ENCODE measurements at places on chromosomes 11 and 22. TPM values are rescaled to one million over a fixed set of nuclear protein-coding genes. Genes with fewer than 3 reads are reported as not detected.
A peak's percentile ranks its signal among the peaks of the same experiment; 100 is the strongest.

Gene MS4A15
- polyA plus RNA-seq, result not detected

Gene TRIM51
- not detected for polyA plus RNA-seq

Gene FAM180B
- polyA plus RNA-seq, result 0.08 TPM

Gene LYVE1
- polyA plus RNA-seq, result 5.2 TPM

Gene MS4A6E
- not detected for polyA plus RNA-seq

Gene PYGM
- 1,729 TPM for polyA plus RNA-seq

Gene PKP3
- polyA plus RNA-seq, result 0.10 TPM

Gene NAALAD2
- 0.39 TPM for polyA plus RNA-seq

Gene TMEM86A
- polyA plus RNA-seq, result 2.1 TPM

Gene OR4A16
- not detected for polyA plus RNA-seq

Gene CSF2RB
- polyA plus RNA-seq, result 0.25 TPM

GRCh38 chr11:121634889-121635288 is 182.1 kb upstream of the SORL1-AS1 start:
- DNase-seq, result no peak

GRCh38 chr11:47332303-47332711 is 20.2 kb downstream of the MYBPC3 start:
- DNase-seq, result no peak

- no peak for DNase-seq
Observed at GRCh38 chr11:81071606-81072005, 1630.8 kb upstream of the TENM4 start.

GRCh38 chr11:103875855-103876510 is 160.5 kb upstream of the DDI1 start:
- DNase-seq, result no peak

GRCh38 chr11:45816614-45817013 is 11.7 kb downstream of the SLC35C1 start:
- no peak for DNase-seq

GRCh38 chr11:129061492-129062230 is 119.0 kb upstream of the TP53AIP1 start:
- DNase-seq, result no peak

- no peak for DNase-seq
Observed at GRCh38 chr11:103842795-103843194, 193.6 kb upstream of the DDI1 start.

- no peak for DNase-seq
Observed at GRCh38 chr11:11667056-11667455, 45.3 kb upstream of the GALNT18 start.

DNA sequence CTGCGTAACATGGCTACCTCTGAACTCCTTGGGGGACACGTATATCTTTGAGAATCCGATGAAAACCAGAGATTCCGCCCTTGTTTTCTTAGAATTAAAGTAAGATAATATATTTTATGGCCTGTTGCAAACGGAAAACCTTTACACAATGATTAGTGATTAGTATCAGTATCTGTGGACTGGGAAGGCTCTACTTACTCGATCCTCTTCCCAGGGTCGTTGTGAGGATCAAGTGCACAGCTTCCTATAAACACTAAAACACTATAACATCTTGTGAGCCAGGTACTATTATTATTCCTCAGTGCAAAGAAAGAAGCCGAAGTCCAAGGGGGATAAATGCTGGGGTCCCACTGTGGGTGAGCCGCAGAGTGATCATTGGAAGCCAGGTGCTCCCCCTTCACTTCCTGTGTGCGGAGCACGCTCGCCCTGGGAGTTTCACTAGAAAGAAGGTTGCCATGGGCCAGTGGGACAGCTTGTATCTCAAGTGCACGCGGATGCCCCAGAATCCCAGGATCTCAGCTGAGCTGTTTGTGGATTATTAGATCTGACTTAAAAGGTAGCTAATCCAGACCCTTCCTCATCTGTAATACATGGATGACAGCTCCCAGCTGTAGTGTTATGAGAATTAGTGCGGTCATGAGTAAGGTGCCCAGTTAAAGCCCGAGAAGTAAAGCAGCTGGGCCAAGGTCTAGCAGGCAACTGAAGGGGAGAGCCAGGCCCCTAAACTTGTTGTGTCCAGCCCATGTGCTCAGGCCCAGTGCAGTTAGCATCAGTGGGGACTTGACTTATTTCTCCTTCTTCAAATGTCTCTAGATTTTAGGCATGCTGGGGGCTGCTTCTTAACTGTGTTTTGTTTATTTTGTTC is 839 bp downstream of the CBY1 start:
- no peak for DNase-seq

GRCh38 chr11:30876663-30877396 is 290.7 kb upstream of the MPPED2 start:
- no peak for DNase-seq

- peak; percentile 22 for DNase-seq
Observed at GRCh38 chr22:23565305-23565914, 14.7 kb downstream of the IGLL1 start.

- no peak for DNase-seq
Observed at GRCh38 chr22:19851291-19852176, 3.1 kb downstream of the GNB1L start.

GRCh38 chr11:108516125-108516524 is 17.9 kb upstream of the POGLUT3 start:
- no peak for DNase-seq

- no peak for DNase-seq
Observed at GRCh38 chr22:50665738-50666137, 6.9 kb upstream of the SHANK3 start.

GRCh38 chr11:83054904-83055380 is 16.8 kb downstream of the RAB30 start:
- DNase-seq, result no peak

DNA sequence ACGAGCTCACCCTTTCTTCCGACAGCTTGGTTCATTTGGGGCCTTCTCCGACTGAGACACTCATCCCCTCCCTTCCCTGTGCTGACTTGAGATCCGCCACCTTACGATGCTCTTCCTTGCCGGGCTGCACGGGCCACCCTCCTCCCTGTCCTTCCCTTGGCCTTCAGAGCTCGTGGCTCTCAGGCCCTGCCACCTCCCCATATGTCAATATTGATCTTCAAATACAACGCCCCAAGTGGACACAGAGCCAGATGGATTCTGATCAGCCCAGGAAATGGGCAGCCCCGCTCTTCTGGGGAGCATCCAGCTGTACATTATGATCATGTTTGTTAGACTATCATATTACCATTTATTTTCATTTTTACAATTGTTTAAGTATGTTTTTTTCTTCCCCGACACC is 812.8 kb downstream of the TBC1D22A start:
- no peak for DNase-seq

DNA sequence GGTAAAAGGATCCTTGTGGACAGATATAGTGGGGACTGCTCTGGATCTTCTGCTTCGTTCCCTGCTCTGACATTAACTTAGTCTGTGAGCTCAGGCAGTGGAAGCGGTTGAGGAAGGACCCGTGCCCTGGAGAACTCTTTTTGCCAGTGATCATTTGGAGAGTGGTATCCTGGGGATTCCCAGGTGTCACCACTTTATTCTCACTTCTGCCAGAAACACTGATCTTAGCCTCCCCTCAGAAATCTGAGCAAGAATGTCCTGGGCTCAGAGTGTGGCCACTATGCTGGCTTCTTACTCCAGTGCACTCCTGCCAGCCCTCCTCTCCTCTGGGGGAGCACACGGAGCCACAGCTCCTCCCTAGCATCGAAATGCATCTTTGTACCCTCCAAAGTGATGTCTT is 7.6 kb upstream of the PHOX2A start:
- DNase-seq, result no peak

DNA sequence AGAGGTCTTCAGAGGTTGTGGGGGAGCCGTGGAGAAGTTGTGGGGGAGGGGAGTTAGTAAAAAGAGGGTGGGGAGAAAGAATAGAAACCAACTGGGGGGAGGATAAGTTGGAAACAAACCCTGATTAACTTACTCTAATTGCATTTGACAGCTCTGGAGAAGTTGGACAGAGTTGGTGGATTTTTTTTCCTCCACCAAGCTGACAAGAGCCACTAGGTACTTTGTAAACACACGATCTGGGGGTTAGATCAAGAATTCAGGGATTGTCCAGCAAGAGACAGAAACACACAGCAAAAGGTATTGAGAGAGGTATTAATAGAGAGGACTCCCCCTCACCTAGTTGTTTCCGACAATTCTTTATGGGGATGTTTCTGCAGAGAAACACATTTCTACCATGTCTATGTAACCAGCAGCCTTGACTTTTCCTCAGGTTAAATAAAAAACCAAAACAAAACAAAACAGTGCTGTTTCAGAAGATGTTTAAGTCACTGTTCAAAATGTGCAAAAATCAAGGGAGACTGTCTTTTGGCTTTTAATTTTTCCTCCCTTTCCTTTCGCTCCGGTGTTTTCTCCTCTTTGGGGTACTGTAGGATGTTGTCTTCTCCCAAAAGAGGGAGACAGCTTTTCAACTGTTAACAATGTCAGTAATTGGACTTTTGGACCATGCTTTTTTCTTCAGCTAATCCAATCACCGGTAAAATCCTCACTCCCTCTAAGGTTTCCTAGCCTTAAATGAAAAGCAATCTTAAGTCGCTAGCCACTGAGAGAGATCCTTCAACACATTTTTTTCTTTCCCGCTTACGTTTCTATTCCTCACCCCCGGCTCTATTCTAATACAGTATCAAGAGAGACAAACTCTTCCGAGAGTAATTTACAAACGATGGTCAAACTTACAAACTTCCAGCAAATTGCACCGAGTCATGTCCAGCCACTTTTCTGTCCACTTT is 708 bp downstream of the MAML2 start:
- DNase-seq, result no peak

- no peak for DNase-seq
Observed at GRCh38 chr11:112216561-112217105, 9.6 kb upstream of the PTS start.

DNA sequence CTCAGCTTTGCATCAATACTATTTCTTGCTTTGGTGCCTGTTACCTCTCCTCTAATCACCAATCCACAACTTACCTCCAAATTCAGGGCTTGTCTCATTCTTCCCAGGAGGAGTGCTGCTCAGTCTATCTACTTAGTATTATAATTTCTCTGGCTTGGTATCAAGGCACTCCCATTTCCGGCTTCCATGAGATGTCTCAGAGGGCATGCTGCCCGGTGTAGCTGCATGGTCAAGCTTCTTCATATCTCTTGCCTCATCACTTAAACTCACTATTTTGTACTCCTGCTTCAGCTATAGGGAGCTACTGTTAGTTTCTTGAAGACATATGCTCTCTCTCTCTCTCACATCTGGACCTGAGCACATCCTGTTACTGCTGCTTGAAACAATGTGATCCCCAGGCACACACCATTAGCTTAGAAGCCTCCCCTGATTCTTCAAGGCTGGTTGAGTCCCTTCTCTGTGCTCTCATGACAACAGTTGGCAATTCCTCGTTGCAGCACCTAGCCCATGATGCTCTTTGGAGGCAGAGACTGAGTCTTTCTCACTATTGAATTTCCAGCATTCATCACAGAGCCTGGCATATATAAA is 182.8 kb upstream of the SYN3 start:
- no peak for DNase-seq

- DNase-seq, result no peak
Observed at GRCh38 chr11:79397252-79397651, 43.6 kb downstream of the TENM4 start.

DNA sequence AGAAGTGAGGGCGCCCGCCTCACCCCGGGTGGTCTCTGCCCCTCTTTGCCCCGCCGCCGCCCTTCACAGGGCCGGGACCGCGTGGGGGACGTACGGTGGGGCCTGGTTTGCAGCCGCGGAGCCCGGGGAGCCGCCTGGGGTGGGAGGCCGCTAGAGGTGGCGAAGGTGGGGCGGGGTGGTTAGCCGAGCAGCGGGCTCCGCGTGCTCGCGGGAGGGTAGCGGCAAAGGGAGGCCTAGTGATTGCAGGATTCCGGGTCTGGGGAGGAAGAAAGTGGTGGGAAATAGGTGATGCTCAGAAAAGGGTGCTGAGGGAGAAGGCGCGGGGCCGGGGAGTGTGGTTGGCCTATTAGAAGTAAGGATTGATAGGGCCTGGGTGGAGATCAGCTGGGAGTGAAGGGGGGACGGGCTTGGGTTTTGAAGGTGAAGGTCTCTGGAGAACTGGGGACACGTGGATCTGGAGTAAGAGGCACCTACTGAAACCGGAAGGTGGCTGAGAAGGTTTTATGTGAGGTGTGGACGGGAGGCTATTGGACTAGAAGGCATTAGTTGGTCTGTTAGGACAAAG is 571 bp downstream of the FAR1 start:
- peak; percentile 70 for DNase-seq

GRCh38 chr11:117117681-117118080 is 19.5 kb upstream of the SIK3 start:
- DNase-seq, result no peak

DNA sequence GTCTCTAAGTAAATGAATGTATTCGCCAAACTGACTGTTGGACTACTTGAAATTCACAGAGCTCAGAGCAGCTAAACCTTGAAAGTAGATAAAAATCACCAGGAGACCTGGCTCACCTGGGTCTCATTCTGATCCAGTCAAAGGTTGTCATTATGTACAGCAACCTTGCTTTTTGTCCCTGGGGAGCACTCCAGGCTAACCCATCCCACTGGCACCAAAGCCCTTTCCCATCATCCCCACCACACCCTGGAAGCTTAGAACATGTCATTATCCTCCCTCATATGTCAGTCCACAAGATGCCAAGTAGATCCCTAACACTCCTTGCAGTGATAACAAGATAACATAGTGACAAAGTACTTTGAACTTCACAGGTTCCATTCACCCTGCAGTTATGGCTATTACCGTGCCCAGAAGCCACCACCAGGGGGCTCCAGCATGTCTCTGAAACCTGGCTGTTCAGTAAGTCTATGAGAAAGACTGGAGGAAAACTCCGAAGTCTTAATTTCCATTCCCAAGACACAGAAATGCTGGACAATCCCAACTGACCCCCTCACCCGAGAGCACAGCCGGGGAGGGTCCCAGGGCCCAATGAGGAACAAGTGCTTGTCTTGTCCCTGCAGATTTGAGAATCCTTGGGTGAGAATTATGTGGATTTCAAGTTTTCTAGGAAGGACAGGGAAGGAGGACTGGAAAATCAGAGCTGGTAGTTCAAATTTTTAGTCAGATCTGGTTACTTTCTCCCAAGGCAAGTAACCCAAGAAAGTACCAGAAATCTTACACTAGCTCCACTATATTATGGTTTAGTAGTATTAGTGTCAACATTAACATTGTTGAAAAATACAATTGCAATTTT is 43.0 kb upstream of the USP47 start:
- peak; percentile 90 for DNase-seq

GRCh38 chr11:9803685-9804418 is 140.0 kb downstream of the SWAP70 start:
- no peak for DNase-seq

GRCh38 chr11:2102132-2102882 is 36.9 kb downstream of the IGF2 start:
- peak; percentile 49 for DNase-seq

DNA sequence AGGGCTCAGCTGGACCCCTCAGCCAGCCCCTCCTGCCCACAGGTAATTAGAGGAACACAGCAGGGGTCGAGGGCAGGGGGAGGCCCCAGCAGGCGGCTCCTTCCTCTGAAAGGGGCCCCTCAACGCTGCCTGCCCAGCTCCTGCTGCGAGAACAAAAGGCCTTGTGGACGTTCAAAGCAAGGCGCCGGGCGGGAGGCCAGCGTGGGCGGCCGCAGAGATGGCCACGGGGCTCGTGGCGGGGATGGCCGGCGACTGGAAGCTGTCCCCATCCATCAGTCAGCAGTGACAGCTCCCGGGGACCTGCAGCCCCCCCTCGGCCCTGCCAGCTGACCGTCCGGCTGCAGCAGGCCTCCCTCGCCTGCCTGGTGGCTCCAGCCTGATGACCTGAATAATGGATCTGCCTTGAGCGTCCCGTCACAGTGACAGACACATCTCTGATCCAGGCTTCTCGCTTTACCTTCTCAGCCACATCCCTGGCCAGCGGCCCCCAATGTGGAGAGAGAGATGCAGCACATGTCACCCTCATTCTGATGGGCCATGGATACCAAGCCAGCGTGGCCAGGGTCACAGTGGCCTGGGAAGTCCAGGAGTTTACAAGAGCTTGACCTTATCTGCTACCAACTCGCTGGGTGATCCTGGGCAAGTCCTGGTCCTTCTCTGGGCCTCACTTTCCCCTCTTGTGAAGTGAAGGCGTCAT is 159.3 kb downstream of the MN1 start:
- peak; percentile 93 for DNase-seq
